ENCODE measurements at places on chromosomes 16 and 17. TPM values are rescaled to one million over a fixed set of nuclear protein-coding genes. Genes with fewer than 3 reads are reported as not detected.

The TMEM100 gene
- total RNA-seq = not detected

The MAP1LC3B gene
- total RNA-seq = 39.5 TPM

The IQCK gene
- total RNA-seq = 8.5 TPM

DNA sequence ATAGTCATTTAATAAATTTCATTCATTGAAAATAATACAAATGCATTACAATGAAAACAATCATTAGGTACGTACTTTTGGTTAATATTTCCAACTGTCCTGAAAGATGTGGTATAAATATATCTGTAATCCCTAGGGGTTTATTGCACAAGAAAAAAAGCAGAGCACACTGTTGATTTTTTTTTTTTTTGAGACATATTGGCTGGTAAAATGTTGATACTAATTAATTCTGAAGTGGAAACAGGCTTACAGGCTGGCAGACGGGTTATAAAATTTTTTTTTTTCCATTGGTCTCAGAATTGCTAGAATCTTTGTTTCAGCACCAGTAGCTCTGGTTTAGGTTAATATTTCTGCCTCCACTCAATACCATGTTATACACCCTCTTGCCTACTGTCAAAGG is 193.6 kb downstream of the MAP2K6 start:
- DNase-seq = no peak

The RAMP2 gene
- 1.0 TPM for total RNA-seq

The DPEP2 gene
- total RNA-seq = not detected

DNA sequence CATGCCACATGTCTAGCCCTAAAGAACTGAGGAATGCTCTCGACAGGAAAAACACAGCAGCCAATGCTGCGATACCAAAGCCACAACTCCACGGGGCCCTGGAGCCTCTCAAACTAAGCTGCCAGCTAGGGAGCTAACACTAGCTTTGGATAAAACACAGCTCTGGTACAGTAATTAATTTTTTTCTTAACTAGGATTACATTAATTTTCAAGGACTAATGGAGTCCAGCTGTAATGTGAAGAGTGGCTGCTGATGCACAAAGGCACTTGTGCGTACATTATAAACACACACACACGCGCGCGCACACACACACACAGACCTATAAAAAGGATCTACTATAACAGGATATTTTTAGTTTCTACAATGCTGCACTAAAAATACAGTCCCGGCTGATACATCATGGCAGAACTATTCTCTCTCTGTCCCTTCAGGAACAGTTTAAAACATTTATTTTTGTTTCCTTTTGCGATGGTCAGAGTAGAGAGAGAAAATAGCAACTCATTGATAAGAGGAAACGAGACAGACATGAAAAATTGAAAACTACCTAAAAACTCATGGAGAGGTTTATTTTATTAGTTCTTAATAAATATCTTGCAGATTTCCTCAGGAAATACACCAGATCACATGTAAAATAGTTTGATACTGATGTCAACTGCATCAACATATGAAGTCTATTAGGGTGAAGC is 88.5 kb downstream of the SMG6 start:
- DNase-seq = no peak

GRCh38 chr17:62163847-62164246 is 98.8 kb upstream of the MED13 start:
- no peak for DNase-seq

The SDR42E2 gene
- 0.12 TPM for total RNA-seq

The OR2C1 gene
- not detected for total RNA-seq

GRCh38 chr17:58303971-58304749 is 23.4 kb upstream of the MPO start:
- DNase-seq = no peak

GRCh38 chr17:74070998-74071679 is 132.3 kb upstream of the RPL38 start:
- no peak for DNase-seq

DNA sequence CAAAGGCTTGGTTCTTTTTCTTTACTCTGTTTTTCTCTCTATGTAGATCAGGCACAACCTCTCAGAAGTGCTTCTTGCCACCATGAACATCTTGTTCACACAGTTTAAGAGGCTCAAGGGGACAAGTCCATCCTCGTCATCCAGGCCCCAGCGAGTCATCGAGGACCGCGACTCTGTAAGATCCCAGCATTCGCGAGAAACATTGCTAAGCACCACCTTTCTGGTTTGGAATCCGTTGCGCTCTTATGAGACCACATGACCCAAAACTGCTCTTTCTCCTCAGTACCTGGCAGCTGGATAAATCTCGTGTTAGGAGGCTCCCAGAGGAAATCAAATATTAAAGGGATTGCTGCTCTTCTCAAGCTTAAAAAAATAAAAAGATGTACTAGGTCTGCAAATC is 23.3 kb upstream of the SLC12A3 start:
- DNase-seq = no peak

DNA sequence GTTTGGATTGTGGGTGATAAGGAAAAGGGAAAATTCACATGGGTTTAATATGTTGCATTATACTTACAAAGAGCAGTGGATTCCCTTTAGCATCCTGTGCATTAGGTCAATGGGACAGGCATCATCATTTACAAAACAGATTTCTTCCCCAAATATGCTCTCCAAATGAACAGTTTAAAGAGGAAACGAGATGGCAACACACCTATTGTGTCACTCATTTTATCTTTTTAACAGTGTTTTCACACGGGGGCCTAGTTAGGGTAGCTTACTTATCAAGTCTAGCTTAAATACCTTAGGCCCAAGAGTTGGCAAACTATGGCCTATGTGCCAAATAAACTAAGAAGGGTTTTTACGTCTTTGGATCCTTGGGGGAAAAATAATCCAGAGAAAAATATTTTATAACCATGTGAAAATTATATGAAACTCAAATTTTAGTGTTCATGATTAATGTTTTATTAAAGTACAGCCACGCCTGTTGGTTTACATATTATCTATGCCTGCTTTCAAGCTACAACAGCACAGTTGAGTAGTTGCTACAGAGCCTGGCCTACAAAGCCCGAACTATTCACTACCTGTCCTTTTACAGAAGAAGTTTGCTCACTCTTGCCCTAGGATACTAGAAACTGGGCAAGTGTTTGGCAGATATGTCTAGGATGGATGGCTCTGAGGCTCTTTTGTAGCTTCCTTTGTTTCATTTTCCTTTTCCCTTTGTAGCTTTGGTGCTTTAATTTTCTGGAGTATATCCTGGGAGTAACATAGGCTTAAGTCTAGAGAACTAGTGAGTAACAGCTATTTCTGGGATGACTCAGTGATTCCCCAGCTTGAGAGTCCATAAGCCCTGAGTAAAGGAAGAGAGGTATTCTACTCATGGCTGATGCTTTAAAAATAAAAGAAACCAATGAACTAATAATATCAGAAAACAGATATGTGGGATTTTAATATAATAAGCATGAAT is 12.4 kb downstream of the NUP93 start:
- peak; percentile 68 for DNase-seq

DNA sequence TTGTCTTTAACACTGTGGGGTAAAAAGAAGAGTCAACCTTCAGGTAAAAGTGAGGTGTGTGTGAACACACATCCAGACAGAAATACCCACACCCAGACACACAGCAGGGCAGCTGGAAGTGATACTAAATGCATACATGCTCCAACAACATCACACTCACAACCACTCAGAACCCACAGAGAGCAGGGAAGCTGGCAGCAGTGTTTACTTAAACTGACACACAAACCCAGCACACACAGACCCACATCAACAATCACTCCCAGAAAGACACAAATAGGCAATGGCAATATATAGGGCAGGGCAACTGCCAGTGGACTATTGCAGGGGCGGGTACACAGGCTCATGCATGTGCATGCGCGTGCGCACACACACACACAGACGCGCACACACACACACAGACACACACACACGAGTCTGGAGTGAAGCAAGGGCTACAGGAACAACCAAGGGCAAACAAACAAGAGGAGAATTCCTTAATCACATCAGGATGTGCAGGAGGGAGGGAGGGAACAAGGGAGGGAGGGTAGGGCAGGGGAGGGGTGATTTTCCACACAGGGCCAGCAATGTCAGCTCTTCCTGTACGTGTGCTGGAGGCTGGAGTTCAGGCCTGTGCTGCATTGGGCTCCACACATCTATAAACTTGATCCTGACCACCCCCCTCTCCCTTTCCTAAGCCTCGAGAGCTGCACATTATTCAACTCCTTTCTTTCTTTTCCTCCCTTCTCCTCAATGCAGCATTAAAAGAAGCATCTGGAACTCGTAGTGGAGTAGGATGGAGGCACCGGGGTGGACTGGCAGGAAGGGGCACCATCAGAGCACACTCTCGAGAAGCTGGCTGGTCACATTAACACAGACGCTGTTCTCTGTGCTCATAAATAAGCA is 30.1 kb downstream of the HIC1 start:
- no peak for DNase-seq

DNA sequence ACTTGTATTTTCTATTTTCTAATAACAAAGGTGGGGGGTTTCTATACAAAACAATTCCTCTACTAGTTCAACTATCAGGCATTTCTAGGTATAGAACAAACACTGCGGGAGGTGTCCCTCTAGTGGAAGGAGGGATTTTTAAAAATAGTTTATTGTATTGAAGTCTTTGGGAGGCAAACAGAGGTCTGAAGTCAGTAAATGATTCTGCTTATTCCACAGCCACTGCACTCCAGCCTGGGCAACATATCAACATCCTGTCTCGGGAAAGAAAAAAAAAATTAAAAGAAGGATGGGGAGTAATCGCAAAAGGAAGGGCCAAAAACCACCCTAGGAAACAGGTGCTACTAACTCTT is 648 bp upstream of the ERCC4 start:
- no peak for DNase-seq

- DNase-seq = no peak
These were observed 754.6 kb upstream of the EEF2KMT start for GRCh38 chr16:5852151-5852550.

GRCh38 chr16:87016046-87017035 is 300.9 kb downstream of the C16orf95 start:
- DNase-seq = no peak

The MYO15B gene
- 0.36 TPM for total RNA-seq

- no peak for DNase-seq
These were observed 102.5 kb downstream of the MRM1 start for GRCh38 chr17:36703860-36704266.

The SMIM36 gene
- total RNA-seq = not detected

GRCh38 chr17:67487506-67487905 is 110.4 kb downstream of the PITPNC1 start:
- DNase-seq = no peak

The REXO5 gene
- total RNA-seq = 5.6 TPM

The GNAO1 gene
- not detected for total RNA-seq

GRCh38 chr16:55571191-55571897 is 4.9 kb downstream of the CAPNS2 start:
- no peak for DNase-seq

DNA sequence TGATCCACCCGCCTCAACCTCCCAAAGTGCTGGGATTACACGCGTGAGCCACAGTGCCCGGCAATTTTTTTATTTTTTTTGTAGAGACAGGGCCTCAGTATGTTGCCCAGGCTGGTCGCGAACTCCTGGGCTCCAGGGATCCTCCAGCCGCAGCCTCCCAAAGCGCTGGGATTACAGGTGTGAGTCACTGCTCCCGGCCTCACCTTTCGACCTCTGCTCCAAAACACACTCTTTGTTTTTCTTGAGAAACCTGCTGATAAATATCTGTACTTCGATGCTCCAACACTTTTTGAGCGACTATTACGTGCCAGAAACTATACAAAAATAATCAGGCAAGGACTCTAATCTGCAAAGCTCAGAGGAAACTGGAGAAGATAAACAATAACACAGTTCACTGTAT is 1.0 kb downstream of the MED1 start:
- no peak for DNase-seq

- DNase-seq = no peak
These were observed 1.7 kb downstream of the TUBG2 start for GRCh38 chr17:42660692-42661345.

DNA sequence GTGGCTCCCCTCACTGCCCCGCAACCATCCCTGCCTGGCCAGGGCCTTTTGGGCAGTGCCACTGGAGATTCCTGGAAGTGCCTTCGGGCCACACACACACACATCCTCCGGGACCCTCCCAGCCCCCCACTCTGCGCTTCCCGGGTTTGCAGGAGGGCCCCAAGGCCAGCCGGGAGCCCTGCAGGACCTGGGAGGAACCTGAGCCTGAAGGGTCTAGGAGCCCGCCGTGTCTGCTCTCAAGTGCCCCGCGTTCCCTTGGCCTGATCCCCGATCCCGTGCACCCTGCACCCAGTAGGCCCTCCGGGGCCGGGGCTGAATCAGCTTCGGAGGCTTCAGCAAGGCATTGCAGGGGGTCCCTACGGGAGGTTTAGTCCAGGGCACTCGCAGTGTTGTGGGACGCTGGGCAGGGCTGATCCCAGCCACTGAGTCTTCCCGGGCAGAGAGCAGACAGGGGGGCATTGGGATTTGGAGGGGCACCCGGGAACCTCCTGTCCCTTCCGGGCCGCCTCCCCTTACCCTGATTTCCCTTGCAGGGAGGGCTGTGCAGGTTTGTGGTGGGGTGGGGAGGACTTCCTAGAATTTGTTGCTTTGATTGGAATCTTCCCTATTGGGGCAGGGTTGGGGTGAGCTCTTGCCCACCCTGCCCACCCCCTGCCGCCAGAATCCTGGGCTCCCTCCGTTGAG is 36.9 kb downstream of the TMEM235 start:
- DNase-seq = no peak

- DNase-seq = no peak
These were observed 371.9 kb downstream of the HS3ST3B1 start for GRCh38 chr17:14672830-14673229.

DNA sequence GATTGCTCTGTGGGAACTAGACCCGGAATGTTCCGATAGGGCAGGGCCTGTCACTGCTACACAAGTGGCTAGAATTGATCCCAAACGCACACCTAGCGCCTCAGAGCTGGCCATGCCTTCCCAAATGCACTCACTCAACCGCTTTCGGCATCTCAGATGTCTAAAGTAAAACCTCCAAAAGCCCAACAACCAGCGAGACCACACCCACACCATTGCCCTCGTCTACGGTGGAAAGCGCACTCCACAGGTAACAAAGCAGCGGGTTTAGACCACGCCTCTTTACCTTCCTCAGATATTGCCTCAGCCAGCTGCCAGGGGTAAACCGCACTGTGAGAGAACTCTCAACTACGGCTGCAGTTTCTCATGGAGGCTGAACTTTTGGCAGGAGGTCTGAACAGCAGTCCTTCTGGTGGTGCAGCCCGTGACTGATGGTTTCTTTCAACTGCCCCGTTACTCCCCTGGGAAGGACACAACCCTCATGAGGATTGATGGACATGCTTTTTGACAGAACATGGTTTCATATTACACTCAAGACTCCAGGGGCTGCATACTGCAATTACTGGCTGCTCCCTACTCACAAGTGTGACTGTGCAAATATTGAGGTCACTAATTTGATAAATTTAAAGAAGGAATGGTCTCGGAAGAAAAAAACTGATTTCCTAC is 34.5 kb downstream of the USP7 start:
- DNase-seq = no peak

The FBXW10 gene
- not detected for total RNA-seq

DNA sequence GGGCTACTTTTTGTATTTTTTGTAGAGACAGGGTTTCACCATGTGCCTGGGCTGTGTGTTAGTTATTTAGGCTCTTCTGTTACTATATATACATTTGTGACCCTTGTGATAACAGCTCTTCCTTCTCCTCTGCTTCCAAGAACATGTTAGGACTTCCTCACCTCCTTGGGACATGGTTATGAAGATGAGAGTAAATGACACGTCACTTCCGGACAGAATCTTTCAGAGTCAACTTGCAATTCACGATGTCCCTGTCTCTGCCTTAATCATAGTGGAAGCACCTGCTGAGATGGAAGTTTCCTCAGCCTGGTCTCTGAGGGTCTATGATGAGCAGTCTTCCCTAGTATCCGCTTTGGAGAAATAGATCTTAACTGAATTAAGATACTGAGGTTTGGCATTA is 42.9 kb downstream of the CCDC42 start:
- DNase-seq = no peak

- DNase-seq = no peak
These were observed 1.9 kb downstream of the PHF12 start for GRCh38 chr17:28949185-28950016.
